ENCODE measurements at places on chromosomes 4 and X.

DNA sequence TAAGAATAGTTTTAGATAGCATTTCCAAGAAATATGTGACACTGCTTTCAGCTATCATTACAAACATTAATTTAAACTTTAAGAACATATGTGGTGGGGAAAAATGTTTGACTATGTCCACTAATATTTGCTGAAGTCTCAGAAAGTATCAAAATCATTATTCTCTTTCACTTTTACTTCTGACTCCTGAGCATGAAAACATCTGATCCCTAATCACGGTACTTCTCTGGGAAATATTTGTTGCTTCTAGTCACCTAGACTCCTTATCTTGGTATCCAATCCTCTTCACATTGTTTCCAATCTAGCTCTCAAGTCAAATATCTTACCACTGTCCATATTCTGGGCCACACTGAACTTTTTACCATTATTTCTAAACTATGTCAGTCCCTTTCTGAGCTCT lies 10.8 kb downstream of the NUDT6 start:
- no peak for DNase-seq

- DNase-seq, result no peak
These were observed 510.1 kb downstream of the GALNTL6 start for GRCh38 chr4:172323288-172323687.

DNA sequence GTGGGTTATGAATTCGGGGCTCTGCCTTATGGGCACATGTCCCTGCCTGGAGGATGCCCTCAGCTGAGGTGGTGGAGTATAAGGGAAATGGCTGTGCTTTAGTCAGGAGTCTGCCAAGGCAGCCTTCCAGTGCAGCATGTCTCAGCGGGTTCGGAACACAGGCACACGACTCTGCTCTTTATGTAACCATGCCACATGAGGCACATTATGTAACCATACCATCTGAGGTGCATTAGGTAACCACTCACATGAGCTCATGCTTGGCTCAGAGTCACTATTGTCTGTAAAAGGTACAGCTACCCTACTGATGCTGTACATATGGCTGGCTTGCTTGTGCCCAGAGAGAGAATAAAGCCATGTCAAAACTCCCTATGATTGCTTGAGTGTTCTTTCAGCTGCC lies 723.6 kb downstream of the TRAM1L1 start:
- DNase-seq, result no peak

- DNase-seq, result no peak
These were observed 53.0 kb upstream of the GABRA2 start for GRCh38 chr4:46442963-46443362.

GRCh38 chr4:71009086-71009485 lies 15.6 kb downstream of the DCK start:
- DNase-seq, result no peak

DNA sequence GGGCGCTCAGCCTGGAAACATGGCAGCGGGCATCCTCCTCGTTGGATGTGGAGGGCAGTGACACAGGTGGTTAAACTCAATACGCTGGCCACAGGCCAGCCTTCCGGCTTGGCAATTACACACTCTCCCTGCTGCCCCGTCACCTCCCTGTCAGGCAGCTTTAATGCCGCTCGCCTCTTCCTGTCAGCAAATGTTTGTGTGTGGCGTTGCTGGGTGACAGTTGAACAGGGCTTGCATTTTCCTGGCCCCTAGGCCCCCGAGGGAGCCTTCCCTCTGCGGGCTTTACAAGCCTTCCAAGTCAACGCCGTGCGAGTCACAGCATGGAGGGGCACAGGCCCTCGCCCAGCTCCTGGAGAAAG lies 620.0 kb downstream of the BCOR start:
- peak; percentile 6 for DNase-seq

GRCh38 chrX:148672517-148672916 lies 172.1 kb downstream of the AFF2 start:
- DNase-seq, result no peak

DNA sequence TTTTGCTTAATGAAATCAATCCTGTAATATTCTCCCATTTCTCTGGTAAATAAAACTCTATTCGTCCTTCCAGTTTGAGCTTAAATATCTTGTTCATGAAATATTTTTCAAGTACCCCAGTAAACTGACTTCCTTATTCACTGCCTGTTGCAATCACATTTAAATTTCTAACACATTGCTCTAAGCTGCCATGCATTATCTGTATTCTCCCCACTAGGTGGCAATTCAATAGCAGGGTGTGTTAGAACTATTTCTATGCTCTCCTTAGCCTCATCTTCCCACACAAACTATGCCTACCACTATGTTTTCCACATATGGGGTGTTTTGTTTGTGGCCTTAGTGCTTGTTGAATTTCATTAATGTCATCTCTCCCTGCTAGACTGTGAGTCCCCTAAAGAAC lies 377.1 kb upstream of the HS3ST1 start:
- DNase-seq, result peak; percentile 74
